DMS79 (cell line): ENCODE measurements at places on chromosomes 2 and 18.

DNA sequence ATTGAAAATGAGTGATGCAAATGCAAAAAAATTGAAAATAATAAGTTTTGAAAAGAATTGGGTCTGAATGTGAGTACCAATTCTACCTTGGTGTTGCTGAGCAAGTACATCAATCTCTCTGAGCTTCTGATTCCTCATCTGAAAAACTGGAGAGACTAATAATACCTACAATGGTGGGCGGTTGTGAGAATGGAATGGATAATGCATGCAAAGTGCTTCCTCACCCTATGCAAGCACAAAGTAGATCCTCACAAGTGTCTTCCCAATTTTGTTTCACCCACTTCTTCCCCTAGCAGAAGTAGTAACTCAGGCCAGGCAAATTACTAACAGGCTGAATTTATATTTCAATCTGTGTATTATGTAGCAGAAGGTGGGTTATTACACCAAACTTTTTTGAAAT lies 191.7 kb upstream of the PIK3C3 start:
- DNase-seq = no peak

DNA sequence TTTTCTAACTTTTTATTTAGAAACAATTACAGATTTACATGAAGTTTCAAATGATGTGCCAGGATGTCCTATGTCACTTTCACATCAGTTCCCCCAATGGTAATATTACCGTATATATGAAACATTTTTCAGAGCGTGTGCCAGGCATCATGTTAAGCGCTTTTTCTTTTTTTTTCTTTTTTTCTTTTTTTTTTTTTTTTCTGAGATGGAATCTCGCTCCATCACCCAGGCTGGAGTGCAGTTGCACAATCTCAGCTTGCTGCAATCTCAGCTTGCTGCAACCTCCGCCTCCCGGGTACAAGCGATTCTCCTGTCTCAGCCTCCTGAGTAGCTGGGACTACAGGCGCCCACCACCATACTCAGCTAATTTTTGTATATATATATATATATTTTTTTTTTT lies 5.6 kb upstream of the PPP4R1 start:
- DNase-seq = no peak

- DNase-seq = no peak
Measured at GRCh38 chr2:159144776-159145614, 141.5 kb downstream of the WDSUB1 start.

- DNase-seq = no peak
Measured at GRCh38 chr2:144258154-144258553, 261.8 kb downstream of the ZEB2 start.

GRCh38 chr2:231947694-231948093 lies 13.8 kb upstream of the DIS3L2 start:
- DNase-seq = no peak

GRCh38 chr18:28846958-28847357 lies 670.0 kb upstream of the CDH2 start:
- DNase-seq = no peak

- no peak for DNase-seq
Measured at GRCh38 chr2:58448065-58448507, 207.0 kb upstream of the FANCL start.

DNA sequence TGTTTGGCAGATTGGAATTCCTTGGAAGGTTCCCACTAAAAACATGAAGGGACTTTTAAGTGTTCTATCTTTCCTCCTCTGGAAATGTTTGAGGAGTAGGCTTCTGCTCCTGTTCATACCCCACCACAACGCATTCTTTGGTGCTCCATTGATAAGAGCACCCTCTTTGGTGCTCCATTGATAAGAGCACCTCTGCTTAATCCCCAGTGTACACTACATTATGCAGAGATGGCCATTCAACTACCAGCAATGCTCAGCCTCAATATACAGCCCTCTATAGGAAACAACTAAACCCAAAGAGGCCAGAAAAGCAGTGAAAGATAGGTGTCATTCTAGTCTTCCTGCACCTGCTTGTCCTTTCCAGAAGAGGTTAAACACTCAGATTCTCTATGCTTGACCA lies 1.8 kb upstream of the CHAC2 start:
- no peak for DNase-seq

GRCh38 chr2:48114256-48114655 lies 208.0 kb upstream of the FBXO11 start:
- no peak for DNase-seq

DNA sequence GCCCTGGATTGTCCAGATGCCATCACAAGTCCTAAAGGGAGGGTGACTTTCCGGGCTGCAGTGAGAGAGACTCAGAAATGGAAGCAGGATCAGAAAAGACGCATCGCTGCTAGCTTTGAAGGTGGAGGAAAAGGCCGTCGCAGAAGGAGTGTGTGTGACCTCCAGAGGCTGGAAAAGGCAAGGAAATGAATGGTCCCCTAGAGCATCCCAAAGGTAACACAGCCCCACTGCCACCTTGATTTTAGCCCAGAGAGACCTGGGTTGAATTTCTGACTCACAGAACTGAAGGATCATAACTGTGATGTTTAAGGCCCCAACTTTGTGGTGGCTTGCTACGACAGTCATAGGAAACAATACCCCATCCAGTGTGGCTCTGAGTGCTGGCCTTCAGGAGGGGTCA lies 8.6 kb upstream of the NCK2 start:
- DNase-seq = no peak

- DNase-seq = no peak
Measured at GRCh38 chr18:32759611-32760167, 13.1 kb downstream of the KLHL14 start.
